Osteoblast (primary cell): ENCODE measurements at places on chromosomes 1 and 21. TPM values are rescaled to one million over a fixed set of nuclear protein-coding genes. Genes with fewer than 3 reads are reported as not detected.

The CFHR4 gene
- not detected in 2 replicates for total RNA-seq

The SPATA45 gene
- total RNA-seq, result not detected in 2 replicates

The RRP1 gene
- total RNA-seq, result 16.5 and 18.5 TPM in 2 replicates

The C1orf94 gene
- total RNA-seq, result not detected in 2 replicates

The RNU1-3 gene
- under 0.01 TPM in 1 of 2 replicates, not detected in the other for total RNA-seq
